ENCODE measurements at places on chromosomes 4 and X.

- no peak for DNase-seq
These were observed 18.6 kb downstream of the BLTP1 start for GRCh38 chr4:122170775-122171174.

GRCh38 chr4:123696687-123697086 is 300.1 kb downstream of the SPRY1 start:
- DNase-seq = no peak

GRCh38 chrX:13697455-13697854 is 8.5 kb downstream of the RAB9A start:
- no peak for DNase-seq

DNA sequence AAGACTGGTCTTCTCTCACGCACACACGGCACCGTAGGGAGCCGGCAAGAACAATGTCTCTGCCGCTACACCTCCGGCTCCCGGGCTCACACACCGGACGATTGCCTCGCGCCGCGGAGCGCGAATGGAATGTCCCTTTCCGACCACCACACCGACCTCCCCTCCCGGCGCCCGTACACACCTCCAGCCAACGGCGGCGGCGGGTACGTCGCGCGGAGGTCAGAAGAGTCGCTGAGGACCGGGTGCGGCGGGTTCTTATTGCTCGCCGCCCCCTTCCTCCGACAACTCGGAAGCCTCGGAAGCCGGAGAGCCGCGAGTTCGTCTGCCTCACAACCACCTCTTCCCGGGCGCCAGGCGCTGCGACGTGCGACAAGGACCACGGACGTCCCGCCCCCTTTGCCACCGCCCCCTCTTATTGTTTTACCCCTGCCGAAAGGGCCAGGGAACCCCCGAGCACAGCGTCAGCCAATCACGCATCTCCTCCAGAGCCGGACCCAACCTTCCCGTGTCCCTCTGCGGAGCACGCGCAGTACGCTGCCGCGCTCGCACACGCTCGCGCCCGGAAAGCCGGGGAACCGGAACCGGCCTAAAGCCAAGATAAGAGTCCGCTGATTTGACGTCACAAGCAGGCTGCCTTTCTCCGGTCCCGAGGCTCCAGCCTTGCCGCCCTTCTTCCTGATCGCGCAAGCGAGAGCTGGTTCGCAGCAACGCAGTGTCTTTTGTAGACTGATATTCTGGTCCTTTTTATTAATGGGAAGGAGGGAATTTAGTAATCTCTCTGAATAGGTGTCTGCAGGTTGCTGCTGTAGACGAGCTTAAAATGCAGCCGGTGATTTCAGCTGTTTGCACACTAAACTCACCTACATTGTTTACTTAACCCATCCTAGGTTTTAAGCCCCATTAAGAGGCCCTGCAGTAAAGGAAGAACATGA is at the start of gene G3BP2:
TSS of gene G3BP2 (minus strand) at position 385 of the 932 bp plus-strand sequence. CDS start 11,386 bp downstream, outside the sequence.
- DNase-seq = peak; percentile 98

- no peak for DNase-seq
These were observed 14.0 kb upstream of the HSFX1 start for GRCh38 chrX:149759824-149760223.

DNA sequence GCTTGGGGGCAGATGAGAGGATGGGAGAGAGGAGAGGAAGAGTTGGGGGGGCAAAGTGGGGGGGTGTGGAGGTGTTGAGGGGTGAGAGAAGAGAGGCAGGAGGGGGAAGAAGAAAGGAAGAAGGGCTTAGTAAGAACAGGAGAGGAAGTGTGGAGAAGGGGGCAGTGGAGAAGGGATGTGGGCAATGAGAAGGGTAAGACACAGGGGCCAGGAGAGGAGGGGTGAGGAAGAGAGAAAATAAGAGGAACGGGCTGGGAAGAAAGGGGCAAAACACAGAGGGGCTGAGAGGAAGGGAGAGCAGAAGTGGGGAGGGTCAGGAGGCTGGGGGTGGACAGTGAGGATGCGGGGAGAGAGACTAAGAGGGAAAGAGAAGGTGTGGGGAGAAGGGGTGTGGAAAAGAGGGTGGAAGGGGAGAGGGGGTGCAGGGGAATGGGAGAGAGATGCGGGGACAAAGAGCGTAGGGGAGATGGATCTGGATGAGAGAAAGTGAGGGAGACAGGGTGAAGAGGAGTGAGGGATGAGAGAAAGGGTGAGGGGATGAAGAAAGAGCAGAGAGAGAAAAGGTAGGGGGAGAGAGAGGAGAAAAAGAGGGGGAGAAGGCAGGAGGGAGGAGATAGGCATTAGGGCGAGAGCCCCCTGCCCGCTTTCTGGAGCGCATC is 12.9 kb downstream of the SH3KBP1 start:
- DNase-seq = no peak

GRCh38 chr4:70359115-70359661 is 1.4 kb upstream of the SMR3A start:
- DNase-seq = no peak

- DNase-seq = no peak
These were observed 115.5 kb downstream of the FNIP2 start for GRCh38 chr4:158884280-158884679.

DNA sequence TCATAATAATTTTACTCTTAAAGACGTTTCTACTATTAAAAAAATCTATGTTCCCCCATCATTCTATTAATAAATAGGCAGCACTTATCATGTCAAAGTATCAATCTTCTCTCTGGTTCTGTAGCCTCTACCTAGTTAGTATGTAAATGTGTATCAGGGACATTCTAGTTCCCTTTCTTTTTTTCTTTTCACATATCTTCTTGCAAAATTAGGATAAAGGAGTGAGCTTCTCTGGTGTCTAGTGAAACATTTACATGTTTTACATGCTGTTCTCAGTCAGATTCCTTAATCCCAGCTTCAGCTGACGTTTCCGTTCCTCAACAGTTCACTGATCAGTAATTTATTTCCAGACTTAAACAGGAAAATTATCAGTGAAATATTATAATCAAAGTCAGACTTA is 11.8 kb downstream of the PCDH10 start:
- DNase-seq = no peak

DNA sequence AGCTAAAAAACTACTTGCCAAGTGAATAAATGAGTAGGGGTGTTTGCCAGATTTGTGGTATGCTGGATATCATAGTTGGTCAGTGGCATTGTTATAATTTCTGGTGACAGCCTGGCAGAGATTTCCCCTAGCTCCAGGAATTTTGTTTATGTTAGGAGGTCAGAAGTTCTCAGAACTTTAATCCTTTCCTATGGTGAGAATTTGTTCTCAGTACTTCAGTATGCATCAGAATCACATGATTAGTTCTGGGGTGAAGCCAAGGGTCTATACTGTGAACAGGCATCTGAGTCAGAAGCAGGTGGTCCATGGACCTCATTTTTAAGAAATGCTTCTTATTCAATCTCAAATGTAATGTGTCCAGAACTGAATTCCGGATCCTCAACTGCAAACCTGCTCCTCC is 10.5 kb downstream of the RASSF6 start:
- no peak for DNase-seq

DNA sequence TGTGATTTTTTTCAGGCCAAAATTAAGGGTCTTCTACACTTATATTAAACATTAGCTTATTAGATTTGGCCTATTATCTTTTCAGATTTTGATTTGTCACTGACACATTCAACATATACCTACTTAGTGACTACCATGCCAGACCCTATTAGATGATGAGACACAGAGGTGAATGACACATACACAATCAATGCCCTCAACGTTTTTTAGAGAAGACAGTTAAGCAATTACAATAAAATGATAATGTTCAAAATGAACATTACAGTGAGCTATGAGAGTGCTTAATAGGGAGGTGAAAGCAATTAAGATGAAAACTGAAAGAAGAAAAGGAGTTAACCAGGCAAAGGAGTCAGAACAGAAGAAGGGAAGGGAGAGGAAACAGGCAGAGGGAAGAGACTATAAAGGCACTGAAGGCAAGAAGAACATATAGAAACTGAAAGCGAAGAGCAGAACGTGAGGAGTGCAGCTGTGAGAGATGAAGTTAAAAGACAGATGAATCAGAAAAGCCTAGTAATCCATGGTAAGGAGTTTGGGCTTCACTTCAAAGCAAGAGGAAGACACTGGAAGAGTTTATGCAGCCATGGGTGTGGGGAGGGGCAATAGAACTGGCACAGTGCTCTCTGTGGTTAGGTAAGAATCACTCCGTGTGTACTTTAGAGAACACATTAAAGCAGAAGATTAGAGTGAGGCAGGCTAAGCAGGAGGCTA is 119.0 kb downstream of the REELD1 start:
- no peak for DNase-seq

- DNase-seq = no peak
These were observed 36.2 kb downstream of the ARHGAP10 start for GRCh38 chr4:147768113-147768512.

DNA sequence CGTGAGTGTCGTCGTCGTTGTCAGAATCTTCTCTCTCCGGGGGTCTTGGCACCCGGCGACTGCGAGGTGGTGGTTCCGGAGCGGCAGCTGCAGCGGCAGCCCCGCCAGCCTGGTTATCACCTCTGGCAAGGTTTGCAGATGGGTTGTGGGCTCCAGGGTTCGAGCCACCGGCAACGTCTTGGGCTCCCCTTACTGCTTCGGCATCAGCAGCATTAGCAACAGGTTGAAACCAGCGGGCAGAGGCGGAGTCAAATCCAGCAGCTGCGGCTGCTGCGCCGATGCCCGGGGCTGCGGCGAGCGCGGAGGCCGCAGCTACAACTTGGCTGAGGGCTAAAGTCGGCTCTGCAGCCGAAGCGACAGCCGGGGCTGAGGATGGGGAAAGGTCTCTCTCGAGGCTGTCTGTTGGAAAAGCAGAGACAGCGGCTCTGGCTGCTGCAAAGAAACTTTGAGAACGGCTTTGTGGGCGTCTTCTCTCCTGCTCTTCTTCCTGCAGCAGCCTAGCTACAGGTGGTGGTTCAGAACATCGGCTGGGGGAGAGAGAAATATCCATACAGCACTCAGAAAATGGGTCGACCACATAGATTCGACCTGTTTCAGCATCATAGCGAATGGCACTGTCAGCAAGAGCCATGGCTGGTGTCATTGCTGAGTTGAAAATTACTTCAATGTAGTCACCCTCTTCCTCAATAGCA is 3.6 kb downstream of the IRS4 start:
- DNase-seq = no peak

DNA sequence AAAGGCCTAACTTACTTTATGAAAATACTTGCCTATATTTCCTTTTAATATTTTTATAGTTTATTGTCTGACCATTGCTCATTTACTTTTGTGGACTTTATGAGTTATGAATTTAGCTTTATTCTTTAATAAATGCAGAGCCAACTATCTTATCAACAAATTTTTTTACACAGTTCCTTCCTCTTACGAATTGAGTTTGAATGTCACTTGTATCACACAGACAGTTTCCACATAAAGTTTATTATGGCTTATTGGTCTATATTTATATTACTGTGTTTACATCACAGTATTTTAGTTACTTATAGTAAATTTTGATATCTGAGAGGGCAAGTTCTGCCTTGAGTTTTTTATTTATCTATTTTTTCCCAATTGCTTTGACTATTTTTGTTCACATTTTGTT is 450.6 kb downstream of the C4orf33 start:
- no peak for DNase-seq

GRCh38 chr4:80540349-80540748 is 204.8 kb downstream of the CFAP299 start:
- peak; percentile 1 for DNase-seq

- DNase-seq = no peak
These were observed 90.1 kb upstream of the MAPK10 start for GRCh38 chr4:86449746-86450588.

DNA sequence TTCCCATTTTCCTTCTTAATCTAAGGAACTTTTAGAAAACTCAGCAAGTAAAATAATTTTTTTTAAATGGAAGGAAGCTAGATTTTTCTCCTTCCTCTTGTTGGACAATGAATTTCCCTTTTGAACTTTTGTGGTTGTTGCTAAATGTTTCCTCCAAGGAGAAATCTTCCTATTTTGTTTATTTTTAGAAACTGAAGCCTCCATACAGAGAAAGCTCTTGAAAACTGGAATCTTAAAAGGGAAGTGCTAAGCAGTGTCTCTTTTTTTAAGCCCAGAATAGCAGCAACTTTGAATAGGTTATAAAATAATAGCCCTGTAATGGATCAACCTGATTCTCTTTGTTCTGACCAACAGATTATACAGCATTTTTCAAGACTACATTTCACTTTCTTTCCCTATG is 15.1 kb upstream of the DCLK2 start:
- DNase-seq = no peak

GRCh38 chr4:118918388-118918787 is 29.7 kb downstream of the SYNPO2 start:
- DNase-seq = no peak

- no peak for DNase-seq
These were observed 95.8 kb upstream of the NAP1L5 start for GRCh38 chr4:88793475-88793874.

DNA sequence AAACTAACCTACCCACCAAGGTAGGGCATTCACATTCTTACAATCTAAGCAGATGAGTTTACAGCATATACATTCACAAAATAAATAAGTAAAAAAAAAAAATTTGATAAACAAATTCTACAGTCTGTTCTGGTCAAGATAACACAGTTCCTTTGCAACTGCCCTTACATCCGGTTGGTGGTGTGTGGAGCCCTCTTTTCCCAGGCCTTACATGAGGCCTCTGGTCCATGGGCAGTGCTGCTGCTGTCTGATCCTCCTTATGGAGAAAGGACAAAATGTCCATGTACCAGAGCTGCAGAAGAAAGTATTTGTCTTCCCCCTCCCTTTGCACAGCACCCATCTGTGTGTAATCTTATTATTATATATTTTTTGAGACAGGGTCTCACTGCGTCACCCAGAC is 2.2 kb upstream of the SEPTIN11 start:
- no peak for DNase-seq

GRCh38 chr4:6504900-6505496 is 32.6 kb upstream of the PPP2R2C start:
- DNase-seq = no peak

- no peak for DNase-seq
These were observed 166.1 kb downstream of the TENM3 start for GRCh38 chr4:182409271-182409670.

- no peak for DNase-seq
These were observed 357.5 kb upstream of the FAM47C start for GRCh38 chrX:36650622-36651021.

GRCh38 chr4:101114936-101115372 is 232.4 kb downstream of the PPP3CA start:
- DNase-seq = no peak

GRCh38 chr4:118265312-118266144 is 87.3 kb downstream of the PRSS12 start:
- DNase-seq = no peak

GRCh38 chr4:39910064-39910463 is 67.6 kb downstream of the PDS5A start:
- DNase-seq = no peak

- DNase-seq = no peak
These were observed 36.4 kb downstream of the PCDH7 start for GRCh38 chr4:30756553-30756952.

- no peak for DNase-seq
These were observed 10.6 kb downstream of the HAND2 start for GRCh38 chr4:173519111-173520101.

- no peak for DNase-seq
These were observed 10.2 kb downstream of the RGS12 start for GRCh38 chr4:3302786-3303564.

GRCh38 chr4:84908876-84909275 is 57.6 kb downstream of the WDFY3 start:
- DNase-seq = no peak

Data from CD4-positive, CD25-positive, alpha-beta regulatory T cell (primary cell).